A549 treated with CpdA at 1 μM for 4 hours (cell line): ENCODE measurements at places on chromosomes 13 and 19. TPM values are rescaled to one million over a fixed set of nuclear protein-coding genes. Genes with fewer than 3 reads are reported as not detected.

The ICAM1 gene
- 3.4 to 7.4 TPM (median 4.9 TPM) in 5 replicates for total RNA-seq

The TTC9B gene
- total RNA-seq: 0.62 to 0.81 TPM (median 0.76 TPM) in 5 replicates

The SLITRK6 gene
- 0.33 to 0.97 TPM (median 0.38 TPM) in 5 replicates for total RNA-seq

The FCER2 gene
- not detected in 5 replicates for total RNA-seq

The PCCA gene
- 8.3 to 12.2 TPM (median 9.4 TPM) in 5 replicates for total RNA-seq

The GRIK5 gene
- 0.42 to 0.93 TPM (median 0.57 TPM) in 5 replicates for total RNA-seq

The KIR3DL2 gene
- not detected in 5 replicates for total RNA-seq

The CERS1 gene
- total RNA-seq: 4.6 to 5.7 TPM (median 4.9 TPM) in 5 replicates

The EPSTI1 gene
- 0.05 TPM in 1 of 5 replicates, not detected in the others for total RNA-seq

The ARHGAP45 gene
- total RNA-seq: 1.8 to 2.2 TPM (median 2.0 TPM) in 5 replicates

The CFAP97D2 gene
- not detected in 5 replicates for total RNA-seq

The PLVAP gene
- total RNA-seq: not detected in 5 replicates

The NTN5 gene
- 0.10 to 0.25 TPM (median 0.20 TPM) in 4 of 5 replicates, not detected in the other for total RNA-seq

The MATK gene
- 1.1 to 2.1 TPM (median 1.7 TPM) in 5 replicates for total RNA-seq

The AKT2 gene
- 127 to 188 TPM (median 177 TPM) in 5 replicates for total RNA-seq
